ENCODE measurements at places on chromosomes 3 and 15.

DNA sequence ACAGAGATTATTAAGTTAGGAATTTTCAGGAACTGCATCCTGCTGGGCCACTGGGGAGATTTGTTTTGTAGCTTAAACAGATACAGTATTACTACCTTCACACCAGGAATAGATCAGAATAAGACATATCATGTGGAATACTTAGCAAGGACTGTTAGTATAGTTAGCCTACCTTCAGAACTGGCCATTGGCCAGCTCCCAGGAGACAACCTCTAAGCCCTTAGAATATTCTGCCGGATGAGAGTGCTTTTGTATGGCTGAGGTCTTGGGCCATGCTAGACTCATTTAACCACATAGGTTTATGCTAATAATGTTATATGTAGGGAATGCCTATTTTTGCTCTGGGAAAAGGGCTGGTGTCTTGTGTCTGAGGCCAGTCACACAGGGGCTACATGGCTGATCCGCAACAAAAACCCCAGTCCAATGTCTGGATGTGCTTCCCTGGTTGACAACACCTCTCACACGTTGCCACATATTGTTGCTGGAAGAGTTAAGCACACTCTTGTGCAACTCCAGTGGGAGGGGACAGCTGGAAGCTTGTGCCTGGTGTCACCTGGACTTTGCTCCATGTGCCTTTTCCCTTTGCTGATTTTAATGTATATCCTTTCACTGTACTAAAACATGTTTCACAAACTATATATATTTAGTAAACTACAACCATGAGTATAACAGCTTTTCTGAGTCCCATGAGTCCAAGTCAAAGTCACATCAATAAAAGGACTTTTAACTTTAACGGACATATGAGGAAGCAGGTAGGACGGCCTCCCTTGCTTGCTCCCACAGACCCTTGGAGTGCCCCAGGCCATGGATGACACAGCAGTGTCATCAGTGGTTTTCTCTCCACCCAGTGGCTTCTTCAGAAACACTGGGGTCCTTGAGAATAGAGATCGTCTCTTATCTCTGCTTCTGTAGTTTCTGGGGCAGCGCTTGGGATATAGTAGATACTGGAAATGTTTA lies 118.0 kb upstream of the C3orf80 start:
- DNase-seq = no peak

GRCh38 chr3:45337839-45338470 lies 50.4 kb upstream of the LARS2 start:
- DNase-seq = no peak

DNA sequence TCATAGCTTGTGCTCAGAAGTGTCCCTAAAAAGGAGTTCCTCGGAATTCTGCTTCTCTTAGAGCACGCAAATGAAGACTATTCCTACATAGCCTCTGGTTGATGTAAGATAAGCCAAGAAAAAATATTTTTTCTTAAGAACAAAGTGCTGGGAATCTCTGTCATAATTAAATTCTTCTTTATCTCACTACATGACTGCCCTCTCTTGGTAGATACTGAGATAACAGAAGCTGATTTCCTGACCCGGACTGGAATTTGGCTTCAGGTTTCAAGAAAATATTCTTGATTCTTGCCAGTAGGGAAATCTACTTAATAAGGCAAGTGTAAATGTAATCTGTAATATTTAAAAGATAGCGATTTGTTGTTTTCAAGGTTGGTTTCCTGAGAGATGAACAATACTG lies 31.3 kb upstream of the SETMAR start:
- DNase-seq = peak; percentile 5

GRCh38 chr3:126389112-126389793 lies 5.5 kb upstream of the CFAP100 start:
- peak; percentile 90 for DNase-seq

DNA sequence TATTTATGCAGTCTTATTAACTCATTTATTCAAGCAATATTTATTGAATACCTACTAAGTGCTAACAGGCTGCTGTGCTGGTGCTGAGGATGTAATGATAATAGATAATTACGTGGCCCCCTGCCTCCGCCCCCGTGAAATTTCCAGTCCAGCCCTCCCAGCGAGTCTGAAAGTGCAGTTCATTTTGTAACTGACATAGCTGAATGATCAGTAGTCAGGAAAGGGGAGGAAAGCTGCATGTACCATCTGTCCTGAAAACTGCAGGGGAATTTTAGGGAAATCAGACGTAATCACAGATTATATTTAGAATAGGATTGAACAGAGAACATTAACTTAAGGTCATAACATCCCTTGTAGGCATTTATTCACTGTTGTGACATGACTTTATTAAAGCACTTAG lies 736.8 kb downstream of the MCTP2 start:
- no peak for DNase-seq

DNA sequence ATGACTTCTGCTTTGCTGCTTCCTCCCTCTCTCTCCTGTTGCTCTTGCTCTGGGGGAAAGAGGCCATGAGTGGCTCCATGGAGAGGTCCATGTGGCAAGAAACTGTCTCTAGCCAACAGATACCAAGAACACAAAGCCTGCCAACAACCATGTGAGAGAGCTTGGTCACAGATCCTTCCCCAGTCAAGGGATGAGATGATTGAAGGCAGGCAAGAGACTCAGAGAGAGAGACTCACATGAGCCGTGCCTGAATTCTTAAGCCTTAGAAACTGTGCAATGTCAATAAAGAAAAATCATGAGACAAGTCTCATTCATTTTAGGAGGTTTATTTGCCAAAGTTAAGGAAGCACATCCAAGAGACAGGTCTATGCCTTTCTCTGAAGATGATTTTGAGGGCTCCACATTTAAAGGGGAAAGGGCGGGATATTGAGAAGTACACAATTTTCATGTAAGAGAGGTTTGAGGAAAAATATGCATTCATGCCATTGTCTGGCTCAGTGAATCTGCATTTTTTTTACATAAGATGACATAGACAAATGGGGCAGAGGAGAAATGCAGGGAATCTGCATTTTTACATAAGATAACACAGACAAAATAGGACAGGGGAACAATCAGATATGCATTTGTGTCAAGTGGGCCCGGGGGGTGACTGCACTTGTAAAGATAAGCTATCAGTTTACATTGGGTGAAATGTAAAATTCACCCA lies 59.5 kb upstream of the SUCLG2 start:
- DNase-seq = no peak

- no peak for DNase-seq
Observed at GRCh38 chr3:126451511-126451910, 24.2 kb downstream of the ZXDC start.

GRCh38 chr3:13136426-13136825 lies 63.2 kb upstream of the IQSEC1 start:
- DNase-seq = no peak

- DNase-seq = no peak
Observed at GRCh38 chr3:41430886-41431285, 231.6 kb downstream of the CTNNB1 start.

GRCh38 chr3:185658504-185658912 lies 72.4 kb downstream of the SENP2 start:
- DNase-seq = peak; percentile 97

- no peak for DNase-seq
Observed at GRCh38 chr15:83604549-83604948, 49.4 kb upstream of the ADAMTSL3 start.

DNA sequence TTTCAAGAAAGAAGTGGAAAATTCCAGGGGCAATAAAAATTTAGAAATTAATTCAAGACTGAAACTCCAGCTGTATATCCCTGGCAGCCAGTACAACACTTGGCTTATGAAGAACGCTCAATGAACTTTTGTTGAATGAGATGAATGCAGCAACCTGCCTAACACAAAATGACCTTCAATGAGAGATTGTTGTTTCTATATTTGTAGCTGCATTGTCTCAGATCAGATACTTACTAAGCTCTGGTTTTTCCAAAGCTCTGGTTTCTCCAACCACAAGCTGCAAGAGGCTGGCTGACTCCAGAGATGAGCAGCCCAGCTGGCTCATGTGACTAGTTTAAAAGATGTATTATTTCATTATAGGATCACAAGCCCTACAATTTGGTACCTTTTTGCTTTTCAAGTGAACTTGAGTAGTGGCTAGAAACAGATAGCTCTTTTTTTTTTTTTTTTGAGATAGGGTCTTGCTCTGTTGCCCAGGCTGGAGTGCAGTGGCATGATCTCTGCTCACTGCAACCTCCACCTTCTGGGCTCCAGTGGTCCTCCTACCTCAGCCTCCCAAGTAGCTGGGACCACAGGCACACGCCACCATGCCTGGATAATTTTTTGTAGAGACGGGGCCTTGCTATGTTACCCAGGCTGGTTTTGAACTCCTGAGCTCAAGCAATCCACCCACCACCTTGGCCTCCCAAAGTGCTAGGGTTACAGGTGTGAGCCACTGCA lies 57.4 kb downstream of the UMPS start:
- peak; percentile 46 for DNase-seq

GRCh38 chr15:37370941-37371340 lies 270.6 kb upstream of the MEIS2 start:
- DNase-seq = no peak

DNA sequence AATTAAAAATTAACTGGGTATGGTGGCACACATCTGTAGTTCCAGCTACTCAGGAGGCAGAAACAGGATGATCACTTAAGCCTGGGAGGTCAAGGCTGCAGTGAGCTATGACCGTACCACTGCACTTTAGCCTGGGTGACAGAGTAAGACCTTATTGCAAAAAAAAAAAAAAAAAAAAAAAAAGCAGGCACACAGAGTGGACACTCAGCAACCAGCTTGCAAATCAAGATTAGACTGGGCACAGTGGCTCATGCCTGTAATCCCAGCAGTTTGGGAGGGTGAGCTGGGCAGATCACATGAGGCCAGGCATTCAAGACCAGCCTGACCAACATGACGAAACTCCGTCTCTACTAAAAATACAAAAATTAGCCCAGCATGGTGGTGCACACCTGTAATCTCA lies 5.4 kb downstream of the CLN6 start:
- no peak for DNase-seq

- DNase-seq = peak; percentile 66
Observed at GRCh38 chr15:83312071-83312470, 27.6 kb upstream of the BNC1 start.

DNA sequence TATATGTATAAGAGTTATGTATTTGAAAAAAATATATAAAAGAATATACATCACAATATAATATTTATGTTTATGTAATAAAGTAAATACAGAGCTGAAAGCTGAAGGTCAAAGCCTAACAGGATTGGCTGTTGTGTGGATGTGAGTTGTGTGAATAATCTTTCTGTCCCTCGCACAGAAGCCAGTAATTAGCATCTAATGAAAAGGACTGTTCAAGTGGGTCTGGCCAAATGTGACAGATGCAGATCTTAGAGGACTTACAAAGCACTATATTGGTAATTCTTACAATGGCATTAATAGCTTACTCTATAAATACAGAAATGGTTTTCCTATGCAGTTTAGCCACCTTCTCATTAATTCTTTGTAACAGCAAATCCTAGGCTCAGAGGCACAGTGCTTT lies 2.4 kb downstream of the MKRN3 start:
- DNase-seq = no peak

- peak; percentile 19 for DNase-seq
Observed at GRCh38 chr15:60634815-60635214, 155.9 kb upstream of the ICE2 start.

DNA sequence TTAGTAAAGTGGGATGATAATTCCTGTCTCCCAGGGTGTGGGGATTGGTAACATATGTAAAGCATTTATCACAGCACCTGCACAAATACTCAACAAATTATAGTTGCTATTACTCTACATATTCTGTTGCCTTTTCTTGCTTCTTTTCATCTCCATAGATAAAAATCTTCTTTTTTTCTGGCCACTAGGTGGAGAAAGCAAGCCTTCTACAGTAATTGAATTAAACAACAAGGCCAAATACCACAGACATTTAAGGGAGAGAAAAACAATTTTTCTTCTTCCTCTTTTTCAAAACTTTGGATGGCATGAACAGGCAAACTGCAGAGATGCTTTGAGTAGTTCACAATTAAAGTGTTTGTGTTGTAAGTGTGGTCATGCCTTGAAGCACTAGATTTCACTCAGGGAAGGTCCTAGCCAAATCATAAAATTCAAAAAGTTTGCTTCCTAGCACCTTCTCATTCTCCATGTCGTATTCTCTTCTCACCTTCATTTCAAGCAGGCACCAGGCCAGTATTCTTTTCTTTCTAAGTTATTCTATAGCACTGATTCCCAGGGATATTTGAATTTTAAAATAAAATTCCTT lies 493.4 kb upstream of the TGFBR2 start:
- peak; percentile 50 for DNase-seq

GRCh38 chr3:23798456-23798855 lies 7.3 kb upstream of the UBE2E1 start:
- DNase-seq = no peak

- no peak for DNase-seq
Observed at GRCh38 chr3:15724446-15724845, 73.3 kb downstream of the ANKRD28 start.

GRCh38 chr3:46235425-46235824 lies 6.8 kb upstream of the CCR3 start:
- DNase-seq = no peak

Data from M059J (cell line).